Esophagus squamous epithelium (tissue), 5 donors: ENCODE measurements at places on chromosomes 2 and 18. TPM values are rescaled to one million over a fixed set of nuclear protein-coding genes. Genes with fewer than 3 reads are reported as not detected.

Gene VAMP5
- 18.6 TPM for total RNA-seq

Gene SRD5A2
- not detected for total RNA-seq

GRCh38 chr18:12722731-12723130 lies 19.9 kb downstream of the PSMG2 start:
- no peak for DNase-seq

Gene HIBCH
- total RNA-seq = 28.8 TPM

GRCh38 chr18:74980669-74981068 lies 228.3 kb downstream of the PTGR3 start:
- DNase-seq = no peak

GRCh38 chr18:46071653-46072375 lies at the start of gene PSTPIP2:
TSS of gene PSTPIP2 (minus strand) at chr18:46072260. CDS start at chr18:46072188, 72 bp downstream.
- no peak for DNase-seq

Gene SERPINB13
- total RNA-seq = 354 TPM

DNA sequence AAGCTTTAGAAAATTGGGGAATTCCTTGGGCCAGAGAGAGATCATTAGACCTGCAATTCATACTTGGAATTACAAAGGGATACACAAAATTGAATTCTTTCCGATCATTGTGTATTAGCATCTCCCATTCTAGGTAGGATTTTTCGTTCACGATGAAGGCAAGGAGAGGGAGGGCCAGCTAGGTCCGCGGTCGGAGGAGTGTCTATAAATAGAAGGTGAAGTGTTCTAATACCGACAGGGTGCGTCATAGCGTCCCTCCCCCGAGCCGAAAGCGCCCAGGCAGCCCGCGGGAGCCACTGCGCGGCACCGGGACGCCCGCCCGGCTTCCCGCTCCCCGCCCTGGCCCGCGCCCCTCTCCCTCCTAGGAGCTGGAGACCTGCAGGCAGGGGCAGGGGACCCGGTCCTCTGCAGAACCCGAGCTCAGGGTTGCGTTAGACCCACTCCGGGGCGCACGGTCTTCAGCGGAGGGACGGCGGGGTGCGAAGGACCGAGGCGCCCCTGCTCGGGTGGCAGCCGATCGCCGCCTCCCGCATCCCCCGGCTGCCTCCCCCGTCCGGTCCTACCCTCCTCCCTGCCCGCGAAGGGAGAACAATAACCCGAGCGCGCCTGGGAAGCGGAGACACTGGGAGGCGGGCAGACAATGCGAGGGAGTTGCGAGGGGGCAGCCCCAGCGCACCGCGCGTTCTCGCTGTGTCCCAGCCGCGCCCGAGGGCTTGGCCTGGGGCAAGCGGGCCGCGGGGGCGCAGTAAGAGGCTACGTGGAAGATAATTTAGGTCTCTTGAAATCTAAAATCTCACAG lies 114.2 kb upstream of the SERTAD2 start:
- peak; percentile 49 for DNase-seq

- DNase-seq = no peak
Measured at GRCh38 chr2:8162552-8162951, 519.3 kb upstream of the ID2 start.

Gene GCG
- not detected for total RNA-seq

Gene UGT1A7
- total RNA-seq = 68.3 TPM
